Umbilical cord (tissue), 2 donors: ENCODE measurements at places on chromosomes 12 and 14.
A peak's percentile ranks its signal among the peaks of the same experiment; 100 is the strongest.

GRCh38 chr12:6069437-6070093, 54.9 kb downstream of the VWF start:
- DNase-seq = no peak

- peak; percentile 64 for DNase-seq
These were observed 127.7 kb upstream of the MAX start for GRCh38 chr14:65229748-65230728.

- no peak for DNase-seq
These were observed 9.0 kb upstream of the KANSL2 start for GRCh38 chr12:48690990-48691389.

DNA sequence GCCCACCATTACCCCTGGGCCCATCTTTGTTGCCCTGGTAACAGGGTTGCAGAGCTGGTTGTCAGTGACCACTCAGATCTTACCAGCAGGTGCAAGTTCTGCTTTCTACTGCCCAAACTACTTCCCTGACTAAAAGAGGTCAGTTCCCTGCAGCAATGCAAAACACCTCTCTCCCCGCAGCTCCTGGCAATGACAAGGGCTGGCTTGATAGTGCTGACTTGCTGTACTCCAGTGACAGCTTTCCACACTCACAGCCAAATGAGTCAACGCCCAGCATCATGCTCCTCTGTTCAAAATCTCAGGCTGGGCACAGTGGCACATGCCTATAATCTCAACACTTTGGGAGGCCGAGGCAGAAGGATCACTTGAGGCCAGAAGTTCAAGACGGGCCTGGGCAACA, 90.6 kb downstream of the CIT start:
- no peak for DNase-seq

DNA sequence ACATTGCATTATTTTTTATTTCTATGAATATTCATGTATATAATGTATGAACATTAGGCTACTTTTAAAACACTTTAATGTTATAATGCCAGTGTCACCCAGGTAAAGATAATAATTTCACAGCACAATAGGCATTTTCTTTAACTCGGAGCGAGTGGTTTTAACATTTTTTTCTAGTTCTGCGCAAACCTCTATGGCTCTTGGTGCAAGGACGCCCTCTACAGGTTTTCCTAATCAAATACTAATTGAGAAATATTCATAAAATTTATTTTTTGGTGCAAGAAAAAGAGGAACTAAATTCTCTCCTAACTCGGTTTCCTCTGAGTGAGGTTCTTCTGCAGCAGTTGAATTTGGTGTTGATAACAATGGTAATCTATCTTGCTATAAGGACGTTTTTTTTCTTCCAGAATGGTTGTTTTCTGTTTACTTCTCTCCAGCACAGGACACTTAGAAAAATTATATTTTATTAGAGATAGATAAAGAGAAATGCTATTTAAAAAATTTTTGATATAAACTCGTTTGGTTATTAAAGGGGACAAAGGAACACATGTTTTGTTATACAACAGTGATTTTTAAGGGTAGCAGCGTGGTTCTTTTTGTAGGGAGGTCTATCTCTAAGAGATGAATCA, 2.4 kb upstream of the WIF1 start:
- no peak for DNase-seq

DNA sequence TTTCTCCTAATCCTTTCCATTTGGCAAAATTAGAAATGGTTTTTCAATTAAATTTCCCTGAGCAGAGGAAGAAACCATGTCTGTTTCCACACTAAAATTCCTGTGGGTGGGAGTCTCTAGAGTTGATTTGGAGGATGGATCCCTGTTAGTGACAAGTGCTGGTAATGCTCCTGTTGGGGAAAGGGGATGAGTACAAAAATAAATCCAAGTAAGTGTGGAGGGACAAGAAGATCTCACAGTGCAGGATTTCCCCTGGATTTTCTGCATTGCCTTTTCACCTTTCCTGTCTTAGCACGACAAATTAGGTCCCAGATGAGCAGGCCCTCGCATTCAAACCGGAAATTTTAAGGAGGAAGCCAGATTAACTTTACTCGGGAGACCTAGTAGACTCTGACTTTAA, 107.5 kb downstream of the DAD1 start:
- no peak for DNase-seq

- DNase-seq = no peak
These were observed 311.8 kb upstream of the TMTC1 start for GRCh38 chr12:30095511-30095910.

DNA sequence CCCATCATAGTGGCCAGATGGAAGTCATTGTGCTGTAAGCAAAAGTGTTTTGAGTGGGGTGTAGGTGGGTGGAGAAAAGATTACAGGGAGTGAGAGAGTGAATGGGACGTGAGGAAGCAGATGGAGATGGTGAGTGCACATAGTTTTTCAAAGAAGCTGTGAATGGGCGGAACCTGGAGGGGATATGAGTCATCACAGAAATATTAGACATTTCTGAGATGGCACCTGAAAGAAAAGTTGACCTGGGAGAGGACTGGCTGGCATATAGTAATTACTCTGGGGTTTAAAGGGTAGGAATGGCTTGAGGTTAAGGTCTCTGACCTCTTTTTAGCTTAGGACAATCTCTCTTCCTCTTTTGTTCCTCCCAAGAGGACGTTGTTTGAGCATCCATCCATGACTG, 50.5 kb downstream of the ANO4 start:
- no peak for DNase-seq

GRCh38 chr12:992647-993046, 1.6 kb downstream of the ERC1 start:
- DNase-seq = peak; percentile 40

- DNase-seq = no peak
These were observed 57.6 kb upstream of the ATP2B1 start for GRCh38 chr12:89765959-89766824.

- no peak for DNase-seq
These were observed 29.8 kb downstream of the CFL2 start for GRCh38 chr14:34684578-34684977.

DNA sequence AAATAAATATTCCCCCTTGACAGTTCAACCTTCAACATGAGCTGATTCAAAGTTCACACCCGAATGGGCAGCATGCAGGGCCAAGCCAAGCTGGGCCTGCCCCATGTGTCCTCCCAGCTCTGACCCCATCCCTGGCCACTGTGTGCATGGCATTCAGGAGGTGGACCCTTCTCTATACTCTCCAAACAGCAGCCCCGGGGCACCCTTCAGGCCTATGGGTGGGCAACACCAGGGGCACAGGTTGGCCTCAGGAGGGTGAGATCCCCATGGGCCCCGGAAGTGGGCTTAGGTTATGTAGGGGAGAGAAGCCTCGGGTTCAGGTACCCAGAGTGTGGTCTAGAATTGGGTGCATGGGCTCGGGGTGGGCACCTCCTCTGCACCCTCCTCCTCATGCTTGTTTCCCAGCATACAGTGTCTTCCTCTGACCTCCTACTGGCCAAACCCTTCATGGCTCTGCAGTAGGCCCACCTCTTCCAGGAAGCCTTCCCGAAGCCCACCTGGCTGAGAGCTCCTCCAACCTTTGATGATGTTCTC, 31.5 kb upstream of the BCL7A start:
- no peak for DNase-seq

GRCh38 chr12:127886827-127887226, 380.1 kb upstream of the TMEM132C start:
- no peak for DNase-seq

GRCh38 chr14:99393059-99393655, 87.5 kb downstream of the SETD3 start:
- DNase-seq = peak; percentile 14
